Stimulated activated CD8-positive, alpha-beta memory T cell treated with anti-CD3 and anti-CD28 coated beads, Interleukin-2, amount 100 ng/mL, for 48 hours (primary cell): ENCODE measurements at places on chromosomes 5 and 9.

DNA sequence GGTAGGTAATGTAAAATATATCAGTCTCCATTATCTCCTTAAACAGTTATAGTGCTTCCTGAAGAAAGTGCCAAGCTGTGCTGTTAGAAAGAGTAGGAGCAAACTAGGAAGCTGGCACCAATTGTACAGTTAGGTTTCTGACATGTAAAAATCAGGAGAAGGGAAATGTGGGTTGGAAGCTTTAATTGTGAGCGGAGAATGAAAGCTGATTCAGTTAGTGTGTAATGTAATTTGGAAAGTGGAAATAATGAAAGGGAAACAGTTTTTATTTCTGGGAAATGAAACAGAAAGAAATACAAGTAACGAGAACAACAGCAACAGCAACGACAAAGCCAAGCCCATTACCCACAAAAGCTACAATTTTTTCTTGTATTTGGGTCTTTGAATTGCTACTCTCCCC lies 48.8 kb upstream of the JAK2 start:
- no peak for DNase-seq

- DNase-seq, result no peak
These were observed 8.8 kb upstream of the GPRIN1 start for GRCh38 chr5:176618783-176619182.

- DNase-seq, result no peak
These were observed 217.3 kb downstream of the ARL15 start for GRCh38 chr5:54093081-54093492.

GRCh38 chr5:67301285-67301903 lies 104.8 kb upstream of the CD180 start:
- no peak for DNase-seq

DNA sequence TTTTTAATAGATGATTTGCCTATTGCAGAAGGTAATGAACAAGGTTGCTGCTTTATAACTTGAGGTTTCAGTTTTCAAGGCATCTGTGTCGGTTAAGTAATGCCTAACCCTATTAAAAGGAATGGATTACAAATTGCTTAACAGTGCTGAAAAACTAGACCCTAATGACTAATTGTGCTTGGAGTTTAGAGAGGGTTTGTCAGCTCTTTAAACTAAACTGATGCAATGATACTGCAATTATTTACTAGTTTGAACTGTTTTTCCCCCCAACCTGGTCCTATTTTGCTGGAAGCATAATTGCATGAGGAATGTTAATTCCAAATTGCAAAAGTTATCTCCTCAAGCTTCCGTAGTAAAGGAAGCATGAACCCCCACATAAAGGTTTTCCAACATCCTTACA lies 39.3 kb upstream of the TLX3 start:
- no peak for DNase-seq

DNA sequence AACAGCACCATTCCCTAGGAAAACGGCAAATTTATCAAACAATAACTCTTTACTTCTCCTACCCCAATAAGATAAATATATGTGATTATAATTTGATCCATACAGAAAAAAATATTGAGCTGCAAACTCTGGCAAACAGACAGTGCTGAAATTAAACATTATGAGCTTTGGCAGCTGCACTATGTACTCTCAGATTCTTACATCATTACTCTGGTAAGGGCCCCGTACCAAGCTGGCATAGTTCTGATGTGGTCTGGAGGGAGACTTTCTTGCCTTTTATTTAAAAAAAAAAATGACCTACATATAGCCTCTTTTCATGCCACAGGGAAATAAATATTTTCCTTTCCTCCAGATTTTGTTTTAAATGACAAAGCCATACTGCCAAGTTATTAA lies 95.0 kb downstream of the NR6A1 start:
- no peak for DNase-seq

DNA sequence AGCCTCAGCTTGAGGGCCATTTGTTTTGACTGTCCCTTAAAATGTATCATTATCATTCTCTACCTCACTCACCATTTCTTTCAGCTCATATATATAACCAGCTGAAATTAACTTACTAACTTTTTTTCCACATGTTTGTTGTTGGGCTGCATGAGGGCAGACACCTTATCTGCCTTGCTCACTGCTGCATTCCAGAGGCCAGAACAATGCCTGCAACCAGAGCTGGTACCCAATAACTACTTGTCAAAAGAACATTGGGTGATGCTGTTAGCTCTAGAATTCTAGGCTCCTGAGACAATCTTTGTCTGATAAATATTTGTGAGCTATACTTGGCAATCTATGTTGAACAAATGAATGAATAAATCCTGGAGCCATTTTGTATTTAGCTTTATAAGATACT lies 68.3 kb downstream of the HTR4 start:
- DNase-seq, result no peak

DNA sequence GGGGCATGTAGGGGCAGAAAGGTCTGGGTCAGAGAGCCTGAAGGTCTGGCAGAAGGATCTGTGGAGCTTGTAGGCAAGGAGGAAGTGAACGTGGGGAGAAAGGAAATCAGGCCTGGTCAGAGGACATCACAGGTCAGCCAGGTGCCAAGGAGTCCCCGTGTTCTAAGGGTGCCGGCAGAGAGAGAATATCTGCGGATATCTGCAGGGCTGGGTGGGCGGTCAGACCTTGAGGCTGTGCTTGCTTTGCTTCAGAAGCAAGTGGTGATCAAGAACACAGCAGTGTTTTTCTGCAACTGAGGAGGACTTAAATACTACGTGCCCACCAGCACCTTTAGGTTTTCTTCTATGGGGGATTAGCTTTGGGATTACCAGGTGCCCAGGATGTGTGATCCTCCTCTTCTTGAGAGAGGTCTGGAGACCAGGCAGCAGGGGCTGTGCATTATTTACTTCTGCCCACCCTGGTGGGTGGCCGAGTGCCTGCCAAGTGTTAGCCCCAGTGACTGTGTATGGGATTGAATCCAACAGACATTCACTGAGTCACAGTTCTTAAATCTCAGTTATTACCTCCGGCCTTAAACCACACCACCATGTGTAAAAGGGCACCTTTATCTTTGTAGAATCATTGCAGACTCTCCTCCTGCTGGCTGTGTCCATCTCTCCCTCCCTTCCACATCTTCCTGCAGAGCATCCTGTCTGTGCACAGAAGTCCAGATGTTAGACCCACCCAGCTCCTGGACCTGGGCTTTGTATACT lies 12.5 kb upstream of the SHB start:
- no peak for DNase-seq

DNA sequence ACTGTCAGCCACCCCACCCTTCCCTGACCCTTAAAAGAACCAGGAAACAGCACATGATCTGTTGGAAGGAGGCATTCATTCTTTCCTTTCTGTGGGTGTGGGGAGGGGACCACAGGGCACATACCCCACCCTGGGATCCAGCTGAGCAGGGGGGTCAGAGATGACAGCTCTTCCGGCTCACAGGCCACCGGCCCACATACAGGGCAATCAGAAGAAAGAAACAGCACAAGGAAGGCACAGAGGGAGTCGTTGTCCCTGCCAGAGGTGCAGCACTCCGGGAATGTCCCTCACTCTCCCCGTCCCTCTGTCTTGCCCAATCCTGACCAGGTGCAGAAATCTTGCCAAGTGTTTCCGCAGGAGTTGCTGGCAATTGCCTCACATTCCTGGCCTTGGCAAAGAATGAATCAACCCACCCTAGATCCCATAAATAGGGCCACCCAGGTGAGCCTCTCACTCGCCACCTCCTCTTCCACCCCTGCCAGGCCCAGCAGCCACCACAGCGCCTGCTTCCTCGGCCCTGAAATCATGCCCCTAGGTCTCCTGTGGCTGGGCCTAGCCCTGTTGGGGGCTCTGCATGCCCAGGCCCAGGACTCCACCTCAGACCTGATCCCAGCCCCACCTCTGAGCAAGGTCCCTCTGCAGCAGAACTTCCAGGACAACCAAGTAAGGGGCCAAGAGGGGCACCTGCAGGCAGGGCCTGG lies at the start of gene LCN2:
TSS of gene LCN2 (plus strand) at position 453 of the 701 bp plus-strand sequence. CDS start at position 526, 73 bp downstream.
- no peak for DNase-seq

DNA sequence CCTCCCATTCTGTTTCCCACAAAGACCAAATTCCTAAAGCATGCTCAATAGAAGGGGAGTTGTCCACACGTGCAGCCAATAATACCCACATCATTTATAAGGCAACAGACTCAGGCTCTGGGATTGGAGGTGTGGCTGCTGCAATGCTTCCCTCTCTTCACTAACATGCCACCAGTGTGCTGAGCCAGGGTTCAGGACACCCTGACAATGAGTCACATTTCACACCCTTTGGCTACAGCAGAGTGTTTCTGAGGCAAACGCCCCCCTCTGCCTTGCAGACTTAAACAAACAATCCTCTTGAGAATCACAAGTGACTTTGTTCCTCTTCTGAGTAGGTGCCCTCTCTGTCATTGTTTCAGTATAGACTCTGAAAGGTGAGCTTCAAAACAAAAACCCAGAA lies 189.3 kb upstream of the TLE4 start:
- no peak for DNase-seq

GRCh38 chr5:19264821-19265220 lies 723.2 kb downstream of the CDH18 start:
- no peak for DNase-seq

DNA sequence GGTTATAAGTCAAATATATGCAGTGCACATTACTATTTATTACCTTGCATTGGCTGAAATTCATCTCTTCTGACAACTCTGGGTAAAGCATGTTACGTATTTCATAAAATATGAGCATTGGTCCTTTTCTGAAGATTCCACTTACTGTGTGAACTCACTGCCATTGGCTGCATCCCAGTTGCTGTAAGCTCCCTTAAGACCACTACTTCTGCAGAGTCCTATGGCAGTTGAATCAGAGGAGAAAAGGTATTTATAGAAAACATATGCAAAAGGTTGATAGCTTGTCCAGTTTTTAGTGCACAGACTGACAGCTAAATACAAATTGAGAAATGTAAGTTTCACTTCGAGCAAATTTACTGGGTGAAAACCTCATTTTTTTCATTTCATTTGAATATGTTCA lies 394.6 kb upstream of the ARRDC3 start:
- no peak for DNase-seq
